Left ventricle myocardium superior (tissue), 1 donor: ENCODE measurements at places on chromosomes 13 and 19.
A peak's percentile ranks its signal among the peaks of the same experiment; 100 is the strongest.

DNA sequence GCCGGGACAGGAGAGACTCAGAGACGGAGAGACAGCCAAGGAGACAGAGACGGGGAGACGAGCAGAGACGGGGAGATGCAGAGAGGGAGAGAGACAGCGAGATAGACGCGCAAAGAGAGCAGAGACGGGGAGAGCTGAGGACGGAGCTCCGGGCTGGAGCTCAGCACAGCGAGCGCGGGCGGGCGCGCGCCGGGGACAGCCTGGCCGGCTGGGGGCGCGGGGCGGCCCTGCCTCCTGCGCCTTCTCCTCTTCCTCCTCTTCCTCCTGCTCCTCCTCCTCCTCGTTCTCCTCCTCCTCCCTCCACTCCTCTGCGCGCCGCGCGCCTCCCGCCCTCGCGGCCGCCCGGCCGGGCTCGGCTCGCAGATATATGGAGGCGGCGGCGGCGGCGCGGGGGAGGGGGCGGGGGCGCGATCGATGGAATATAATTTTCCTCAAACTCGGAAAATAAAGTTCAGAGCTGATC is at the start of gene ERFL:
Gene ERFL, minus strand, starts transcription at position 229 of the 463 bp plus-strand sequence. CDS start 15,530 bp downstream, outside the sequence.
- DNase-seq = no peak

DNA sequence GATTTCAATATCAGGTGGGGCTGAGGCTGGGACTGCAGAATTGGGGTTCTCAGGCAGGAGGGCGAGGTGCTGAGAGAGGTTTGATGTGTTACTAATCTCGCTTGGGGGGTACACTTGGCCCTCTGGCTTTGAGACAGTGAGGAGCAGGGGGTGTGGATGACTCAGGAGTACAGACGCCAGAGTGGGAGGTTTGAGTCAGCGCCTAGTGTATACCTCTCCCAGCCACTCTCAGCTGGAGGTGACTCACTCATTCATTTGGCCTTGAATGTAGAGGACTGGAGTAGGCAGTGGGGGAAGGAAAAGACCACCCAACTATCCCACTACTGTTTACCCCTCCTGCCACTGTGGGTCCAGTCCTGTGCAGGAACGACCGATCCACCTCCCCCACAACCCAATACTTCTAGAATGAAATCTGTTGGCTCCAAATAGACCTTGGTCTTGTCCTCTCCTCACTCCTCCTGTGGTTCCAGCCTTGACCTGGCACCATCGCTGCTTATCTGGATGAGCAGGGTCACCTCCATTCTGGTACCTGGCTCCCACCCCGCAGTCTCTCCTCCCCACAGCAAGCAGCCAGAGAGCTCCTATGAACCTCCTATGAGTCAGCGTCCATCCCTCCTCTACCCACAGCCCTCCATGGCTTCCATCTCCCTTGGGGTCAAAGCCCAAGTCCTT is 20.1 kb upstream of the ZNRF4 start:
- DNase-seq = no peak

GRCh38 chr13:102460806-102461205 is 59.0 kb upstream of the FGF14 start:
- no peak for DNase-seq

DNA sequence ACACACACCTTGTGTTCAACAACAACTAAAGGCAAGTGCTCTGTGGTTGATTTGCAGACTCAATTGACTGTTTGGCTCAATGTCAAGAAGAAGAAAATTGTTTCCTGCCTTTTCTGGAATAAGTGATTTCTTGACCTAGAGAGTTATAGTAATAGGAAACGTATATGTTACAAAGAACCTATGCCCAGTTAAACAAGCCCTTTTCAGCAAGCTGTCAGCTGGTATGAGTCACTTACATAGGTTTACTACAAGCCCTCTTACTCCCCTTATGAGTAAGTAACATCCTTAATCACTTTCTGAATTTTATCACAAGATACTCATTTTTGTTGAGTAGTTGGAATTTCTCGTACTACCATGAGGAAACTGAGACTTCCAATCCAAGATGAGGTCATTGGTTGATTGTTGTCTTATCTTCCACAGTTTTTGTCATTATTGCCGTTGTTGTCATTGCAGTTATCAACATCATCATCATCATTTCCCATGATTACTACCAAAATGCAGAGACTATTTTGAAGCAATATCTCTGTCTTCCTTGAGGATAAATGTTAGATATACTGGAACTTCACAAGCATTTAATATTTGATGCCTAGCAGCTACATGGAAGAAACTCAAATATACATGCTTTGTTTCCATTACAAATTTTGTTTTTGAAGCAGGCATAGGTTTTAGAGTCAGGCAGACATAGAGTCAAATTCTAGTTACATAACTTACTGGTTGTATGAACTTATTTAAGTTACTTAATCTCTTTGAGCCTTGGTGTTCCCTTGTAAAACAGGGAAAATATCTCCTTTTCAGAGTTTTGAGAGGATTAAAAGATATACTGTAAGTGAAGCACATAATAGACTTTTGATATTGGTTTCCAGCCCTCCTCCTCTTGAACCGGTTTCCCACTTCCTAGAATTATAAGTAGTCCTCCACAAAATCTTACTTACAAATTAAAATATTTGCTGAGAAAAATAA is 106.0 kb downstream of the RAP2A start:
- DNase-seq = no peak

DNA sequence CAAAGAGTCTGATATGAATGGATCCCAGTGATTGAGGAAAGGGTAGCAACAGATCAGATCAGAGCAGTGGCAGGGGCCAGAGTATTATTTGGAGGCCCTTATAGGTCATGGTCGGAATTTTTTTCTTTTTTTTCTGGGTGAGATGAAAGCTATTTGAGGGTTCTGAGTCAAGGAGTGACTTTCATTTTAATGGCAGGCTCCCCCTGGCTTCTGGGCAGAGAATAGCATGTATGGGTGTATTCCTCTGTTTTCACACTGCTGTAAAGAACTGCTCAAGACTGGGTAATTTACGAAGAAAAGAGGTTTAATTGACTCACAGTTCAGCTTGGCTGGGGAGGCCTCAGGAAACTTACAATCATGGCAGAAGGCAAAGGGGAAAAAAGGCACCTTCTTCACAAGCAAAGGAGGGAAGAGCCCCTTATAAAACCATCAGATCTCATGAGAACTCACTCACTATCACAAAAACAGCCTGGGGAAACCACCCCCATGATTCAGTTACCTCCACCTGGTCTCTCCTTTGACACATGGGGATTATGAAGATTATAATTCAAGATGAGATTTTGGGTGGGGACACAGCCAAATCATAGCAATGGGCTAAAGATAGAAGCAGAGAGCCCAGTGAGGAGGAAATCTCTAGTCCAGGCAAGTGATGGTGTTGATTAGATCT is 3.0 kb upstream of the SLC6A16 start:
- DNase-seq = no peak

DNA sequence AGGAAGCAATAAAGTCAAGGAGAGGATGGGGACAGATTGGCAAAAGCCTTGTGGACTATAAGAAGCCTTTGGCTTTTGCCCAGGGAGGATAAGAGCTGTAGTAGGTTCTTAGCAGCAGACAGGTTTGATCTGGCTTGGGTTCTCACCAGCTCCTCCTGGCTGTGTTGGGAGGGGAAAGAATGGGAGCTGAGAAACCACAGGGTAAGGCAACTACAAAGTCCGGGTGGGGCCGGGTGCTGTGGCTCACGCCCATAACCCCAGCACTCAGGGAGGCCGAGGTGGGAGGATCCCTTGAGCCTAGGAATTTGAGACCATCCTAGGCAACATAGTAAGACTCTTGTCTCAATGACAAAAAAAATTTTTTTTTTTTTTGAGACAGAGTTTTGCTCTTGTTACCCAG is 20.6 kb downstream of the NECTIN2 start:
- DNase-seq = no peak

GRCh38 chr19:5889288-5889971 is 14.2 kb downstream of the NDUFA11 start:
- no peak for DNase-seq

GRCh38 chr19:18532168-18532890 is 10.5 kb upstream of the ELL start:
- DNase-seq = no peak

- no peak for DNase-seq
Observed at GRCh38 chr19:34596989-34597388, 80.0 kb downstream of the SCGB2B2 start.

DNA sequence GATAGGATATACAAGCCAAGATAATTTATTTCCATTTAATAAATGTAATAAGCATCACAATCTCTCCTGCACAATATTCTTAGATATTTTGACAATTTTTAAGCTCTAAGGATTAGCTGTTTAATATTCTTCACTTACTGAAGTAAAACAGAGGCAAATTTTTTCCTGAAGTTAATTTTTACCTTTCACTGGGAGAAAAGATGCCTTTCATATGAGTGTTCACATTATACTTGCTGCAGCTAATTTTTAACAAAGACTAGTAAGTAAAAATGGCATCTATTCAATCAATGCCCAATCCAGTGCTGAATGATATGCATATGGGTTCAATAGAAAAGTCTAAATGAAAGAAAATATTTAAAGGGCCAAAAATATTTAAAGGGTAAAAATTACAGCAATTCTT is 377.2 kb upstream of the GPC6 start:
- no peak for DNase-seq

DNA sequence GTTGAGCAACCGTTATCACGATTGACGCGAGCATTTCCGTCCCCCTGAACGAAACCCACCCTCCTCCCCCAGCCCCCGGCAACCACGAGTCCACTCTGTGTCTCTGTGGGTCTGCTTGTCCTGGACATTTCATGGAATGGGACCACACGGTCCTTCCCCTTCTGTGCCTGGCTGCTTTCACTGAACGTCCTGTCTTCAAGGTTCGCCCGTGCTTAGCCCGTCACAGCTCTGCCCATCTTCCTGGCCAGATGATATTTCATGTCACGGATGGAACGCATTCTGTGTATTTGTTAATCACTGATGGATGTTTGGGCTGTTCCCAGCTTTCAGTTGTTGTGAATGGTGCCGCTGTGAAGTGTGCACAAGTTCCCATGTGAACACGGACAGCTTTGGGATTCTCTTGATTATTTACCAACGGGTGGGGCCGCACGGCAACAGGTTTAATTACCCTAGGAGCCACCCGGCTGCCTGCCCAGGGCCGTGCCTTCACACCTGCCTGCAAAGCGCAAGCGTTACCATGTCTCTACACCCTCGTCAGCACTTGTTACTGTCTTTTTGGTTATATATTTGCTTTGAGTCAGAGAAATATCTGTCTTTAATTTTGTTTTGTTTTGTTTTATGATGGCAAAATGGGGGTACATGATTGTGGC is 42.5 kb downstream of the RASA3 start:
- DNase-seq = no peak

DNA sequence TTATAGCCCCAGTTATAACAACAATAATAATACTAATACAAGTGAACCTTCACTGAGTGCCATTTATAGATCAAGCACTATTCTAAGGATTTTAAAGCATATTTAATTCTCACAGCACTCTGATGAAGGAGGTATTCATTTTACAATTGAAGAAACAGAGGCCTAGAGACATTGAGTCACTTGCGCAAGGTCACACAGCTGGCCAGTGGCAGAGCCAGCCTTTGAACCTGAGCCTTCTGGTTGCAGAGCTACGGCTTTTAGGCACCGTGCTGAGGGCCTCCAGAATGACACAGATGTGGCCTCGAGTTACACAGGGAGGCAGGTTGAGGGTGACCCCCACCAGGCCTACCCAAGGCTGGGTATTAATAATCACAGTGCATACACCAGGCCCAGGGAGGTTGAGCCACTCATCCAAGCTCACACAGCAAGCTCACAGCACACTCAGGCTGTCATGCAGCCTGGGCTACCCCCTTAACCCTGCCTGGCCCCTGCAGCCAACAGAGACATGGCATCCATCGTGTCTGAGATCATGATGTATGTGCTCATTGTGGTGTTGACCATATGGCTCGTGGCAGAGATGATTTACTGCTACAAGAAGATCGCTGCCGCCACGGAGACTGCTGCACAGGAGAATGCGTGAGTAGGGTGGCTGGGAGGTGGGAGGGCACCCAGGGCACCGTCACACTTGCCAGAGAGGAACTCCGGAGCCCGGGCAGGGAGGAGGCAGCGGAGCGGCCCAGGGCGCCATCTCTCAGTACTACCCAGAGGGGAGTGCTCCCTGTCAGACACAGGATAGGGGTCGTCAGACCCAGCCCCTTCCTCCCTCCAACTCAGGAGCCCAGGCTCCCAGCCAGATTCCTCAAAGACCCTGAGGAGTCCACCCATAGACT is 2.7 kb upstream of the HPN start:
- DNase-seq = no peak

- no peak for DNase-seq
Observed at GRCh38 chr13:36848199-36848982, 29.4 kb downstream of the RFXAP start.

- no peak for DNase-seq
Observed at GRCh38 chr13:59103004-59103768, 1060.5 kb downstream of the DIAPH3 start.

DNA sequence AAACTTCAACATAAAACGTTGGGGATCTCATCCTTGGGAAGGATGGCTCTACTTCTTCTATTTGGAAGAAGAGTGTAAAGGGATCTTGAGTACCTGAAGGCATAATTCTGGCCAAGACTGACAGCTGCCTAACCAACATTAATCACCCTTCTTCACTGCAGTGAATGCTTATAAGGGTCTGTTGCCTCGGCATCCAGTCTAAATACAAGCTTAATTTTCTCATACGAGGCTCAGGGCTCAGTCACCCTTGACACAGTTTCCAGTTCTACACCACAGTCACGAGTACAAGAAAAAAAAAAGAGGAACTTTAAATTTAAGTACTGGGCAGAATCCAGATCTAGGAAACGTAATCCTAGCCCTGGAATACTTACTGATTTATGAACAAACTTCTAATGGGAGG is 9.0 kb downstream of the FPR3 start:
- no peak for DNase-seq

- DNase-seq = no peak
Observed at GRCh38 chr13:95552539-95553441, at the start of gene CLDN10. TSS of gene CLDN10 (plus strand) at chr13:95552720. CDS start at chr13:95552754, 34 bp downstream.

GRCh38 chr13:76656500-76656899 is 229.7 kb downstream of the KCTD12 start:
- no peak for DNase-seq

DNA sequence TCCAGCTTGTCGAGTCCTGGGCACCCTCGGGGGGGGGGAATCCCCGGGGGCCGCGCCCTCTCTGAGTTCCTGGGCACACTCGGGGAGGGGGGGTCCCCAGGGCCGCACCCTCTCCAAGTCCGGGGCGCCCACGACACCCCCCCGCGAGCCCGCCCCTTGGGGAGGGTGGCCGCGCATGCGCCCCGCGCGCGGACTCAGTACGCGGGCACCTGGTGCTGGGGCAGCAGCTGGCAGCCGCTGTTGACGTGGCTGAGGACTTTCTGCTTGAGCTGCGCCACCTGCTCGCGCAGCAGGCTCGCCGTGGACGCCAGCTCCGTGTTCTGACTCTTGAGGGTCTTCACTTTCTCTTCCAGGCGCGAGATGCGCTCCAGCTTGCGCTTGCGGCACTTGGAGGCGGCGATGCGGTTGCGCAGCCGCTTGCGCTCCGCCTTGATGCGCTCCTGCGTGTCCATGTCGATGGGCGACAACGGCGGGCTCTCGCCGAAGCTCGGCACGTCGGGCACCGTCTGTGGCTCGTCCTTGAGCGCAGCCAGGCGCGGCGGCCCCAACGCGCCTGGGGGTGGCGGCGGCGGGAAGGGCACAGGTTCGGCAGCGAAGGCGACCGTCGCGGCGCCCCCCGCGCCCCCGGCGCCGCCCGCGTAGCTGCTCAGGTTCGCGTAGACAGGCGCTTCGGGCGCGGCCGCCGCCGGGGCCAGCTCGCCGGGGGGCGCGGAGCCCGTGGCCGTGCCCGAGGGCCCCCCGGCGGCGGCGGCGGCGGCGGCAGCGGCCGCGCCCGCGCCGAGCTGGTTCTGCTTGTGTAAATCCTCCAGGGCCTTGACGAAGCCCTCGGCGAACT is 958 bp downstream of the JUND start:
- DNase-seq = peak; percentile 90

GRCh38 chr13:106981051-106981450 is 413.1 kb upstream of the ARGLU1 start:
- DNase-seq = no peak

- DNase-seq = no peak
Observed at GRCh38 chr19:5345895-5346386, 5.3 kb upstream of the PTPRS start.
